Stimulated activated CD8-positive, alpha-beta memory T cell treated with anti-CD3 and anti-CD28 coated beads, Interleukin-7, amount 100 ng/mL, for 48 hours (primary cell): ENCODE measurements at places on chromosomes 4 and X.

- peak; percentile 57 for DNase-seq
These were observed 21.8 kb downstream of the HAUS3 start for GRCh38 chr4:2220016-2220630.

GRCh38 chrX:10833299-10834169 lies 213.1 kb upstream of the MID1 start:
- DNase-seq, result no peak

GRCh38 chrX:128021566-128021965 lies 30.6 kb downstream of the ACTRT1 start:
- no peak for DNase-seq

GRCh38 chr4:30828264-30828926 lies 108.2 kb downstream of the PCDH7 start:
- DNase-seq, result no peak

- no peak for DNase-seq
These were observed 261.5 kb downstream of the DCHS2 start for GRCh38 chr4:154230091-154230490.

- no peak for DNase-seq
These were observed 109.3 kb downstream of the HMX1 start for GRCh38 chr4:8762356-8762755.
